ENCODE measurements at places on chromosomes 5 and 9.
A peak's percentile ranks its signal among the peaks of the same experiment; 100 is the strongest.

DNA sequence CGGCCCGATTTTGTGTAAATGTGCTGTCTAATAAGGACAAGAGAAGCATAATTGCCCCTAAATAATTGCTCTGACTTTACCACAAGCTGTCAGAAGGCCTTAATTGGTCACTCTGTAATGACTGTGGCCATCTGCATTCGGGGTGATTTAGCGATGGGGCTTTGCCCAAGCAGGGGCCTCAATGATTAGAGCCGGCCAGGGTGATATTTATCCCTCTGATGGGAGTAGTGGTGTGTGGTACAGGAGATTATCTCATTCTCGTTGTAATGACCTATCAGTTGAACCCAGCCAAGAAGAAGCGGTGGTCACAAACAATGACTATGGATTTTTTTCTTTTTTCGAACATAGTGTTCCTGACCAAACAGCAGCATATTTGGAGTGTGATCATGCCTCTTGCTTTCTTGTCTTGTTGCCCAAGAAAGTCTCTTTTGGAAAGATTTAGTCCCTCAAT is 72.0 kb upstream of the SAP30L start:
- no peak for DNase-seq

DNA sequence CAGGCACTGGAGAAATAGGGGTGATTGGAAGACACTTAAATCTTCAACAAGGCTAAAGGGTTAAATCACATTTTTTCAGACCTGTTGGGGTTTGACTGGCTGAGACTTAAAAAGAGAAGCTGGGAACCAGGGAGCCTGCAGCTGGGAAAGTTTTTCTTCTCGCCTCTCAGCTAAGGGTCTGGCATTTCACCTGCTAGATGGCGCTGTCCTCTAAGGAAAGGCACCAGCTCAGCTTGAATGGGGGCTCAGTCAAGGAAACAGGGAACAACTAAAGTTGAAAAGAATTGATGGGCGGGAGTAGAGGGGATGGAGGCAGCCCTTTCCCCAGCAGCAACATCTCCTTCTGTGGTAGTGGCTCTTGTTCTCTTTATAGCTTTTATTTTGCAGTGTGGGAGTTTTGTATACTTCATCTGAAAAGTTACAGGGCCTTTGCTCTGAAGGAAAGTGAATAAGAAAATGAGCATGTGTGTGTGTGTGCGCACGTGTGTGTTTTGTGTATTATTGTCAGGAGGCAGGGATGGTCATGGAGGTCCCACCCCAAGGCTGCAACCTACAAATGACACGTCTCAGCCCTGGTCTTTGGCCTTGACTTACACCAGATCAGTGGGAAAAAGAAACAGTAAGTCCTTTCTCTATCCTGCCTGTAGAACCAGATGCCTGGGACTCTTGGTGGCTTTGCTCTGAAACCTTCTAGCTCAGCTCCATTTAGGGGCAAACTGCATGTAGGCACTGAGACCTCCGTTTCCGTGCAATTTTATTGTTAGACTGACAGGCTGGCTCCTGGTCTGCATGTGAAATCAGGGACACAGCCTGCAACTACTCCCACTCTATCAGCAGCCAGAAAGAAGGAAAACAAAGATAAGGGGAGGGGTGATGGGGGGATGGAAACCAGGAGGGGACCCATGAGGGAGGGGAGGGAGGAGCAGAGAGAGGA is 316.2 kb upstream of the CLINT1 start:
- peak; percentile 93 for DNase-seq

GRCh38 chr5:52799358-52799982 is 11.8 kb downstream of the ITGA1 start:
- DNase-seq = no peak

- no peak for DNase-seq
Measured at GRCh38 chr5:59335544-59335943, 558.0 kb downstream of the PDE4D start.

- DNase-seq = no peak
Measured at GRCh38 chr5:68015381-68016302, 199.9 kb upstream of the PIK3R1 start.

DNA sequence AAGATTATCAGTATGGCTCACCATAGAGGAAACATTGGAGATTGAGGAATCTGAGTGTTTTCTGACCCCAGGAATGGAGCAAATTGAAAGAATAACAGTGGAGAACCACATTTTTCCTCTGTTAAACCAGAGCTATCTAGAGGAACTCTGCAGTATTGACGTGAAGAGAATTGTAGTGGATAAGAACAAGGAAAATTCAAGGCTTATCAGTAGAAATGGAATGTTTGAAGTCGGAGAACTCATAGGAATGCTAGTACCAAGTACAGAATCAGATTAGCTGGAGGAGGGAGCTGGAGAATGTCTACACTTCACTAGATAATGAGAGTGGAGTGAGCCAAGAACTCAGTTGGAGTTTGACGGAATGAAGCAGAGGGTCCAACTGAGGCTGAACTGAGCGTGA is 50.3 kb downstream of the SNCAIP start:
- DNase-seq = no peak

DNA sequence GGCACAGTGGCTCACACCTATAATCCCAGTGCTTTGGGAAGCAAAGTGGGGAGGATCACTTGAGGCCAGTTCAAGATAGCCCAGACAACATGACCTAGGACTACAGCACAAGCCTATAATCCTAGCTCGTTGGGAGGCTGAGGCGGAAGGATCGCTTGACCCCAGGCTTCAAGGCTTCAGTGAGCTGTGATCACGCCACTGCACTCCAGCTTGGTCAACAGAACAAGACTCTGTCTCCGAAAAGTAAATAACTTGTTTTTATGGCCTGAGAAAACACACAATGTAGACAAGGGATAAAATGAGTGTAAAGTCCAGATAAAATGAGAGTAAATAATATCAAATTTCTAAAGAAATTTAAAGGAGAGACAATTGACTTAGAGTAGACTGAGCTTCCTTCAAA is 26.3 kb downstream of the SHLD3 start:
- no peak for DNase-seq

- no peak for DNase-seq
Measured at GRCh38 chr9:91935805-91936514, 14.1 kb downstream of the ROR2 start.

DNA sequence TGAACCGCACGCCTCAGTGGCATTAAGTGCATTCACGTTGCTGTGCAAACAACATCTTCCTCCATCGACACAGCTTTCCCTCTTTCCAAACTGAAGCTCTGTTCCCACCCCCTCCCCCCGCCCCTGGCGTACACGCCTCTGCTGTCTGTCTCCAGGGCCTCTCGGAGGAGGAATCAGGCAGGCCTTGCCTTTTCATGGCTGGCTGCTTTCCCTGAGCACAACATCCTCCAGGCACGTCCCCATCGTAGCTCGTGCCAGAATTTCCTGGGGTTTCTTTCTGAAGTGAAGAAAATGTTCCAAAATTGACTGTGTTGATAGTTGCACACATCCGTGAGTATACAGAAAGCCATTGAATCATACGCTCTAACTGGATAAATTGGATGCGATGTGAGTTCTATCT is 22.3 kb upstream of the TMEM250 start:
- DNase-seq = no peak

DNA sequence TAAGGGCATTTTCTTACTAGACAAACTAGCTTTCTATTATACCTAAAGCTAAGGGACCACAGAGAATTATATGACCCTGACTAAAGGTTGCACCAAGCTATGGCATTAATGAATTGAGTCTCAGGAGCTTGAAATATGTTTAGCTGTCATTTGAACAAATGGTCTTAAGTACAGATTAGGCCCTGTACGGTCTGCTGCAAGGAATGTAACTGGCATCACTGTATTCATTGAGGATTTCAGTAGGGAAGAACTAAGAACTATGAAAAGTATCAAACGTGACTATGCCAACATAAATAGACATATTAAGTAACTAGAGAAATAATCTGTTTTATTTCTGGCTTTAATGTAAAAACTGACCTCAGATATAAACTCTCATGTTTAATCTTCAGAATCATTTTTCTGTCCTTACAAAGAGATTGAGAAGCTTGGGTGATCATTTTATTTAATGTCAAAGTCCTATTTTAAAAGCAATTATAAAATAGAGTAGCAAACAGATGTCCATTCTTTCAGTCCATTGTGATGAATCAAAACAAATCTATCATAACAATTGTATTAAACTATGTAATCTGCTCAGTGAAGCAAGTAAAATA is 845.9 kb downstream of the MAT2B start:
- DNase-seq = no peak

GRCh38 chr5:392431-392988 is 50.5 kb upstream of the EXOC3 start:
- DNase-seq = peak; percentile 40

Measured in NAMALWA (cell line).